ENCODE measurements at places on chromosomes 1 and 21.

GRCh38 chr1:30145723-30146303 is 577.6 kb downstream of the MATN1 start:
- DNase-seq: no peak

DNA sequence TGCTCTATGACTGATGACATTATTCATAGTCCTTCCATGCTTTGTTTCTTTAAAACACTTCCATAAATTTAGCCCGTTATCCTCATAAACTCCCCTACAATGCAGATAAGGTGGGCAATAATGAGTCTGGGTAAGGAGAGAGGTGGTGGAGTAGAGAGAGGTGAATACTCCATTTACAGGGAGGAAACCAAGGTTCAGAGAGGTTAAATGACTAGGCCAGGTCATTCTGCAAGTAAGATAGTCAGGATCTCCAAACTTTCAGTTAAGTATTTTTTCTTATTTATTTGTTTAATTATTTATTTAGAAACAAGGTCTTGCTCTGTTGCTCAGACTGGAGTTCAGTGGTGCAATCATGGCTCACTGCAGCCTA is 26.1 kb downstream of the PAFAH2 start:
- no peak for DNase-seq

- DNase-seq: no peak
These were observed 9.8 kb downstream of the RGS18 start for GRCh38 chr1:192167911-192168700.

DNA sequence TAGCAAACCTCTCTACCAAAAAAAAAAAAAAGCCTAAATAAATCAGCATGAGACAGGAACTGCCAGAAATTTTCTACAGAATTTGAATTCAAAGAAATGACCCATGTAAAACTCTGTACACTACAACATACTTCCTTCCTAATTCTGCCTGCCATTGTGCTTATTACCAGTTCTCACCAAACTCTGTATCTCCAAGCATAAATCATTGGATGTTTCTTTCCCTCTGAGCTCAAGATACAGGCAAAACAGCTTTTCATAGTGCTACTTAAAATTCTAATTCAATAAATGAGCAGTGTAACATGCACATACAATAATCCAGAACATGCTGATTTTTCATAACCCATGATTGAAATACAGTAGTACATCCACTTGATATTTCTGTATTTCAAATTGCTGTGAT is 87.0 kb downstream of the EIF4G3 start:
- no peak for DNase-seq

DNA sequence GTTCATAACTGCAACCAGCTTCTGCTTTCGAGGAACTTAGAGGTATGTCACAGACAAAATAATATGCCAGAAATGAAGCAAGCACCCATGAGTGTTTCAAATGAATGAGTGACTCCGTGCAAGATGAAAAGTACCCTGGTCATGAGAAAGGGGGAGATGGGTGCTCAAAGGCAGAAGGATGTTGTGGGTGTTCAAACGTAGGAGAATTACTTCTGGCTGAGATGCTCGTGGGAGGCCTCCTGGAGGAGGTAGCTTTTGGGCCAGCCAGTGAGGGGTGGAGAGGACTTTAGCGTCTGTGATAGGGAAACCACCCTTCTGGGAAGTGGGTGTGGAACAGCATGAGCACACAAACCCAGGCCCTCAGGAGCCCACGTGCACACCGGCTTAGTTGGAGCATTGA is 113.8 kb downstream of the SYF2 start:
- DNase-seq: no peak

DNA sequence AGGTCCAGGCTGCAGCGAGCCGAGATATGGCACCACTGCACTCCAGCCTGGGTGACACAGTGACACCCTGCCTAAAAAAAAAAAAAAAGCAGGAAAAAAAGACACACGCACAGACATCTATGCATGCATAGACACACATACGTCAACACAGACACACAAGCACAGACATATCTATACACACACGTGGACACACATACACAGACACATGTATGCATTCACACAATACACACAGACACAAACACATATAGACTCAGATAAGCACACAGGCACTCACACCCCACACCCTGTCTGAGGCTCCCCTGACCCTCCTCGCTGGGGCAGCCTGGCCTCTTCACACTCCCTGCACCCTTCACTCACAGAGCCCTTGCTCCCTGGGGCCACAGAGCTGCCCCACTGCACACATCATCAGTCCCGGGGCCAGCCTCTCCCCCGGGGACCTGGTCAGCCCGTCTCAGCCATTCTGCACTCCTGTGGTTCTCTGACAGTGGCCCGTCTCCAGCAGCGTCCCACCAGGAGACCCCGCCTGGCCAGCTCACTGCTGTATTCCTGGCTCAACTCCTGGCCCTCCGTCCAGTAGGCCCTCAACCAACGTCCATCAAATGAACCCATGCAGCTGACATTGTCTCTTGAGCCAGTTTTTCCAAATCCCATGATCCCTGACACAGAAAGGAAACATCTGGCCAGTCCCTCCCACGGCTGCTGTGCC is 4.6 kb upstream of the PRKCZ start:
- no peak for DNase-seq

GRCh38 chr1:175877939-175878737 is 134.7 kb upstream of the TNR start:
- no peak for DNase-seq

- no peak for DNase-seq
These were observed 406.7 kb downstream of the RWDD3 start for GRCh38 chr1:95640746-95641145.

DNA sequence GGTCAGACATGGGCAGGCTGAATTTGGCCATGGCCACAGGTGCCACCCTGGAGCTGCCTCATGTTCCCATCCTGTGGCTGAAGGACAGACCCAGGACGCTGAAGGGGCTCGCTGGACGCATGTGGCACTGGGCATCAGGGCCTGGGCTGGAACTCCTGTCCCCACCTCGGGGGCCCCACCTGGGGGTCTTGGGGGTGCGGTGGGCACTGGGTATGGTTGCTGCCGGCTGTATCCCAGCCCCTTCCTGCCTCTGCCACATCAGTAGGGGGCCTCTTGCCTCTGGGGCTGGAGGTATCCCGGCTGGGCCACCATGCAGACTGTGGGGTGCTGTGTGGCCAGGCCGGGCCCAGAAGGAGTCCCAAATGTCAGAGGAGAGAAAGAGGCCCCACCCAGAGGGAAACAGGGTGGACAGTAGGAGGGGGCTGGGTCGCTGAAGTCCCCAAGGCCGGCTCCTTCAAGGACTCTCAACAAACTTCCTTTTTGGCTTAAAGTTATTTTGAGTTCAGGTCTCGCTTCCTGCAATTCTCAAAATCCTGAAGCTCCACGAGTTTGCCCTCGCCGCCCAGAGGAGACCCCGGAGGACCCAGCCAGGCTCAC is 78.7 kb downstream of the SIK1 start:
- DNase-seq: no peak

DNA sequence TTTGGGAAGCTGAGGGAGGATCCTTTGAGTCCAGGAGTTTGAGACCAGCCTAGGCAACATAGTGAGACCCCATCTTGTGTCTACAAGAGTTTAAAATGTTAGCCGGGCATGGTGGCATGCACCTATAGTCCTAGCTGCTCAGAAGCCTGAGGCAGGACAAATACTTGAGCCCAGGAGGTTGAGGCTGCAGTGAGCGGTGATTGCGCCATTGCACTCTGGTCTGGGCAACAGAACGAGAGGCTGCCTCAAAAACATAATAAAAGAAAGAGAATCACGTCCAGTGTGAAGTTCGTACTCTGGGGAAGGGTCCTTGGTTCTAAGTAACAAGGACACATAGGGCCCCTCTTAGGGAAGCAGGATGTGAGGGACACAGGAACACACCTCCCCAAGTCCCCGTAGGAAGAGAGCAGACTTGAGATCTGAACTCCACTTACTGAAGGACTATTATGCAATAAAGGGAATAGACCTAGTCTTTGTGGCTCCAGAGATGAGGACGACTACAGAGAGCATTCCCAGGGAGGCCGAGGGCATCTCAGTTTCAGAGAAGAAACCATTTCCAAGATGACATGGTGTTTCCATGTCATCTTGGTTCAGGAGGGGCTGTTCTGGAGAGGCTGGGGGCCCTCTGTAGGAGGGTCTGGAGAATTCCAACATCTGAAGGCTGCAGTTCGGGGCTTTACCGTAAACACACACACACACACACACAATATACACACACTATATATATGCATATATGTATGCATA is 10.8 kb upstream of the ENO1 start:
- DNase-seq: no peak

DNA sequence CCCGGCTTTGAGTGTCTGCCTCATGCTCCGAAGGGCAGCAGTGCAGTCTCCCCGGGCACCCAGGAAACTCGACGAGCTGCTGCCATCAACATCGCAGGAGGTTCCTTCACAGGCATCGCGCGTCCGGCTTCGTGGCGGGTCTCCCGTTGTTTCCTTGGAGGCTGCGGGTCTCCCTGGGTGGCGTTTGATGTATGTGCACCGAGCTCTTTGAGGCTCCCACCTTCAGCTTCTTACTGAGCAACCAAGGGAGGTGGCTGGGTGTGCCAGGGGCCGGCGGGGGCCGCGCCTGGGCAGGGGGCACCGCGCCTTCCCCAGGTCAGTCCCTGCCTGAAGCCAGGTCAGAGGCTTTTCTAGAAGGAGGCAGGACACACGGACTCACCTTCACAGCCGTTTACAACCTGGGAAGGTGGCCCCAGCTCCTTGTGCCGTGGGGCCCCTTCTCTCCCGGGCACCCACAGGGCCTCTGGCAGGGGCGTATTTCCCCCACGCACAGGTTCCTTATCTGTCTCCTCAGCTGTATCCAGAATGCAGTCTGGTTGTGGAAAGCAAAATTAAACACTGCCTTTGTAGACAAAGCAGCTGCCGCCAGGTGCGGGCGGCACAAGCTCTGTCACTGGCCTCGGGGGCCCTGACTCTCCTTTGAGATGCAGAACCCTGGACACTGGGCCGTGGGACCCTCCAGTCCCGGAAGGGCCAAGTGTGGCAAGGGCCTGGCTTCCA is 21.7 kb upstream of the PEX10 start:
- DNase-seq: no peak

DNA sequence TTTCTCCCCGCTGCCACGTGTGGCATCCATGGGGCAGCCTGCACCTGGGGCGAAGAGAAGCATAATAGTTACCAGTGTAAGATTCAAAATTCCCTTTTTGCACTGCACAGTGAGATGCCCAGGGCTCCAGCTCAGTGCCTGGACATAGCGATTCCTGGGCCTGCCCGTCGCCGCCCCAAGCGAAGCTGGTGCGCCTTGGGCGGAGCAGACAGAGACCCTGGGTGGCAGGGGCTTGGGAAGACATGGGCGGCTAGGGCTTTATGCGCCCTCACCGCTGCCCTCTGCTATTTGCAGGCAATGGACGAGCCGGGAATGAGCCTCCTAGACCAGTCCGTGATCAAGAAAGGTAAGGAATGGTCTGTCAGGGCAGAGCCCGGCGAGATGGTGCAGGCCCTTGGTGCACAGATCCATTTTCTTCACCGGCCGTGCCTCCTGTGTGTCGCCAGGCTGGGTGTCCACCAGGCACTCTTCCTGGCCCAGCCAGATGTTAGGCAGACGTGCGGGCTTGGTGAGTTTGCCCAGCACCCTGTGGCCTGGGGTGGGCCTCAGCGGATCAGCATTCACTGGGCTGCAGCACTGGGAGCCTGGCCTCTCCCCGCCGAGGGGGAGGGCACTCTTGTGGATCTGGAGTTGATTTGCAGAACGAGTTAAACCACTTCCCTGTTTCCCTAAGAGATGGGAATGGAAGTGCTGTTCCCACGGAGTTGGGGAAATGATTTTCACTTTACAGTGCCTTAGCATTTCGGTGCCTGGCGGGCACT is 1.7 kb downstream of the TFAP2E start:
- DNase-seq: no peak

- no peak for DNase-seq
These were observed 104.5 kb downstream of the ASH1L start for GRCh38 chr1:155458111-155458510.

- DNase-seq: no peak
These were observed 515.8 kb downstream of the SMYD3 start for GRCh38 chr1:245991266-245991665.

DNA sequence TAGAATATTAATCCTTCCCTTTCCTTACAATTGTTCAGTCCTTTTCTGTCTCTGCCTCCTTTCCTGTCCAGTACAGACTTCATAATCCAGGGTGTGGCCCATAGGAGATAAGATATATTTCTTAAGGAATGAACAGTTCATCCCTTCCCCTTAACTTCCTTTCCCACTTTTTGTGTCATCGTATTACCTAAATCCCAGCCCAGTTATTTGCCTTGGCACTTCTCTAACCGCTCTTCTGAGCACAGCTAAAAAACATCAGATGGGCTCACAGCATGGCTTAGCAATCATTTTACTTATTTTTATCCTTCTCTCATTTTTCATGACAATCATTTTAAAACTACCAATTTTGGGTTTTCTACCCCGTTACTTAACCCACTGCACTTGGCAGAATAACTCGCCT is 39.6 kb downstream of the F3 start:
- no peak for DNase-seq

- no peak for DNase-seq
These were observed 153.1 kb upstream of the CXADR start for GRCh38 chr21:17359781-17360180.

- DNase-seq: no peak
These were observed 218.9 kb downstream of the CAMTA1 start for GRCh38 chr1:7004181-7004580.

DNA sequence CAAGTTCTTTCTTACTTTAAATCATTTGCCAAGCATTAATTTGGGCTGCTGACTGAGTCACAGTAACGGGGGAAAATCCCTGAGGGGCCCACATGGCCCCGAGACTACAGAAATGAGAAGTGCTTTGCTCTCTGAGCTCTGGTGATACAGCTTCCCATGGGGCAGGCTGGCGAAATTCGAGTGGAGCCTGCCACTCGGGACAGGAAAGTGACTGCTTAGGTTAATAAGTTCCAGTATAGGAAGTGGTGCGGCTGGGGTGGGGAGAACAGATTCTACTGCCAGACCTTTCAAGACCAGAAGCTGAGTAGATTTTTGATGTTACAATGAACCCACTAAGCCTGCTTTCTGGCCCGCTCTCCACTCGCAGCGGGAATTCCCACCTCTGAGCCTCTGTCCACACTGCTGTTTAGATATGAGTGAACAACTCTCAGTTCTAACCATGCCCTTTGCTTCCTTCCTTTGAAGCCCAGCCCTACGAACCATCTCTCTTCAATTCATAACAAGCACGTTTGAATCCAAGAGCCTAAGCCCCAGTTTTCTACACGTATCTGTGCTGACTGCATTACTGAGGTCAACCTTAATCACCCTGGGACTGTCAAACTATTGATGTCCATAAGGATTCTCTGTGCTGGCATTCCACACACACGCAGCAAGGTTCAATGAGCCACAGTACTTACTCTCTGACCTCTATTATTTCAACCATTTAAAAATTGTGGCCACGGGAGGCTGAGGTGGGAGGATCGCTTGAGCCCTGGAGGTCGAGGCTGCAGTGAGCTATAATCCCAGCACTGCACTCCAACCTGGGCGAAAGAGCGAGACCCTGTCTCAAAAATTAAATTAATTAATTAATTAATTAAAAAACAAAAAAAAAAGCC is 9.6 kb downstream of the ZBTB17 start:
- DNase-seq: no peak

DNA sequence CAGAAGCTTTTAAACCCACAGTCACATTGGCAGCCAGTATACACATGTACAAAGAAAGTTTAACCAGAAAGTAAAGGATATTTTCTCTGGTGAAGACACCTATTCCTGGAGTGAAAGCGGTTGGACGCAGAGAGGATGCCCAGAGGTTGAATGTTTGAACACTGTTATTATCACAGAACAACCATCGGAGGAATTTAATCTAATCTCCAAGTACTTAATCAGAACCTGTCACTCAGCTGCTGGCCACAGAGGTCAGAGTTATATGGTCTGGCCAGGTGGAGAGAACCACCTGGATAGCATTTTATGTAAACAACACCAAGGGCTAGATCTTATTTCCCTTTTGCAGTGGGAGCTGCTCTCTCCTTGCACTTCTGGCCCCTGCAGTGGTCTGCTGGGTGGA is 29.4 kb downstream of the SPATA46 start:
- no peak for DNase-seq

Measured in CD8-positive, alpha-beta T cell (primary cell).